ENCODE measurements at places on chromosomes 1 and 21.
A peak's percentile ranks its signal among the peaks of the same experiment; 100 is the strongest.

DNA sequence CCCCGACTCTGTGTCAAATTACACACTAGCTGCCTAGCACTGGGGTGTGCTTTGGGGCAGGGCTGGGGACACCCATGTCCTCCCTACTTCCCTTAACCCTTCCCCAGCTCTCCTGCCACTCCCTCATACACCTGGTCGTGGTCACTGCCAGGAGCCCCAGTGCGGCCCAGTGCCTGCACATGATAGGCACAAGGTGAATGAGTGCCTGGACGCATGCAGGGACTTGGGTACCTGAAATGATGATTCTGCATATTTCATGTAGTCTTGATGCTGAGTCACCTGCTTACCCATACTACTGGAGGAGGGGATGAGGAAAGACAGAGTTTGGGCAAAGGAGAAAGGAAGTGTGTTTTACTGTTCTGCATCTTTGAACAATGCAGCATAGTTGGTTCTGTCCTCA, 1.5 kb upstream of the VANGL2 start:
- peak; percentile 45 for DNase-seq

- no peak for DNase-seq
Measured at GRCh38 chr1:67190942-67191341, 24.7 kb downstream of the IL23R start.

DNA sequence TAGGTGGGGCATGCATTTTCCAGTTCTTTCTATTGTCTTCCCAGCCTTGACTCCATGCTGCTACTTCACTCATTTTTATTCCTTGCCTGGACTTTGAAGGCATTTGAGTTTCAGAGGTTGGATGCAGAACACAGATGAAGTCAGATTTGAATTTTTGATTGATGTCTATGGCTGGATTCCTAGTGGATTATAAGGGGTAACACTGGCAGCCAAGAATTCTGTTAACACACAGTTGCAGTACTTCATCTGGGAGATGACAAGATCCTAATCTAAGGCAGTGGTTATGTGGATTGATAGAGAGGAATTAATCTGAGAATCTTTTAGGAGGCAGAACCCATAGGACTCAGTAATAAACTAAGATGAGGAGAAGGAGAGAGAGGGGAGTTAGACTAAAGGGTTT, 439.0 kb upstream of the USP24 start:
- DNase-seq = no peak

GRCh38 chr1:206094024-206094423, 23.2 kb downstream of the AVPR1B start:
- DNase-seq = no peak

DNA sequence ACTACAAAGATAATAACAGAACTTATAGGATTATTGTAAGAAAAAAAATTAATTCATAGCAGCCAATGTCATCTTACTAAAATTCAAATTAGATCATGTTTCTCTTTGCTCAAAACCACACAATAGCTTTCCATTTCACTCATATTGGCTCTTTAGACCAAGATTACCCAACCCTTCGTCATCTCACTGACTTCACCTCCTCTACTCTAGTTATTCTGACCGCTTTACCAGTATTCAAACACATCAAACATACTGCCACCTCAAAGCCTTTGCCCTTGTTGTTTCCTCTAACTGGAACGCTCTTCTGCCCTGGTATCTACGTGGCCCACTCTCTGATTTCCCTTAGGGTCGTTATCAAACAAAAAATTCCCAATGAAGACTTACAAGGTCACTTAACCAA, 1.7 kb downstream of the ANGPTL3 start:
- DNase-seq = no peak

GRCh38 chr1:66563094-66563800, 29.3 kb downstream of the SGIP1 start:
- no peak for DNase-seq

- DNase-seq = no peak
Measured at GRCh38 chr1:213997038-213997771, 9.4 kb downstream of the PROX1 start.

DNA sequence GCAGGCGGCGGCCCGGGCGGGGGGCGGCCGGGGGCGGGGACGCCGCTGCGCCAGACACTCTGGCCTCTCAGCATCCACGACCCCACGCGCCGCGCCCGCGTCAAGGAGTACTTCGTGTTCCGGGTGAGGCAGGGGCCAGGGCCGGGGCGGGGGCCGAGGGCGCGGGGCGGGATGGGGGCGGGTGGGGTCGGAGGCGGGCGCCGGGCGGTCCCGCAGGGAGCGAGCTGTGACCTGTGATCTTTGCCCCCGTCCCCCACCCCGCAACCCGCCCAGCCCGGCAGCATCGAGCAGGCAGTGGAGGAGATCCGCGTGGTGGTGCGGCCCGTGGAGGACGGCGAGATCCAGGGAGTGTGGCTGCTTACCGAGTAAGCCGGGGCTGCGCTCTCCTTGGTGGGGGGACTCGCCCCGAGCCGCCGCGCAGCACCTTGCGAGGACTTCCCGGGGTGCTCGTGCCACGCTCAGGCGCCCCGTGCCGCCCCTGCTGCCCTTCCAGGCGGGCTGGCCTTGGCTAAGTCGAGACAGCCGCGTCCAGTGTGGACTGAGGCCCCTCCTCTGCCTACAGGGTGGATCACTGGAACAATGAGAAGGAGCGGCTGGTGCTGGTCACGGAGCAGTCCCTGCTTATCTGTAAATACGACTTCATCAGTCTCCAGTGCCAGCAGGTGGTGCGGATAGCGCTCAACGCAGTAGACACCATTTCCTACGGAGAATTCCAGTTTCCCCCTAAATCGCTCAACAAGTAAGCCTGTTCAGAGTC, 514 bp downstream of the TPRG1L start:
- DNase-seq = peak; percentile 65

GRCh38 chr1:42793824-42794223, 9.0 kb downstream of the TMEM269 start:
- no peak for DNase-seq

DNA sequence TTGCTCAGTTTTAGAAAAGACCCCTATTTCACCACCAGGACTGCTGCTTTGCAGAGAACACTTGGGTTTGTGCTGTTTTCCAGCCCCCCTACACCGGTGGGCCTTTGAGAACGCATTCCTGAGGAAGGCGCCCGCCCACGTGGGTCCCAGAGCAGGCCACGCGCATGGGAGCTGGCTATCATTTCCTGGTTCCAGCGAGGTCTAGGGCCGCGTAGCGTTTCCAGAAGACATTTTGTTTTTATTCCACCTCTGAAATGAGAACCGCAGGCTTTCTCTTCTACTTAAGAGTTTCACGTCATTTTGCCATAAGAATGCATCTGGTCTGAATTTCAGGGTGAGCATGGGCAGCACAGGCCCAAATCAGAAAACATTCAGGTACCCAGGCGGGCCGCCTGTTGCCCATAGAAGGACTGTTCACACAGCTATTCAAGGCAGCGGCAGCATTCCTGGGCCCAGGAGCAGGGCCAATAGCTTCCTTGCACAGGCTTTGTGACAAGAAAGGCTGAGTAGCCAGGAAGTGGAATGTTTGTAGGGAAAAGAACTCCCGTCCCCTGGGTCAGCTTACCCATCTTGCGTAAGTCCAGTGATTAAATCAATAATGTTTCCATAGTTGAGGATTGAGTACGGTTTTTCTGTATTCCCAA, 1.4 kb upstream of the KLHL21 start:
- DNase-seq = peak; percentile 76

Data from ecto neural progenitor cell (in vitro differentiated cells).